ENCODE measurements at places on chromosomes 5 and 9.
A peak's percentile ranks its signal among the peaks of the same experiment; 100 is the strongest.

DNA sequence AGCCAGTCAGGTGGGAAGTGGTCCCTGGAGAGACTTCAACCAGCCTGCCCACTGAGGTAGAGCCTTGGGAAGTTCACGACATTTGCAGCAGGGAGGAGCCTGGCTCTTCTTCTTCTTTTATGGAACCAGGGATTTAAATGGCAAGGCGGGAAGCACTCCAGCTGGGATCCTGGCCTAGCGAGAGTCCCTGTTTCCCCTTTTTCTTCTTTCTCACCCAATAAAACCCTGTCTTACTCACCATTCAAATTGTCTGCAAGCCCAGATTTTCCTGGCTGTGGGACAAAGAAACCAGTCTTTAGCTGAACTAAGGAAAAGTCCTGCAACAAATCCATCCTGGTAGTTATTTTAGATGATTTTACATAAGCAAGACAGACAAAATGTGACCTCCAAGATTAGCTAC, 503.7 kb downstream of the CDH10 start:
- no peak for DNase-seq

DNA sequence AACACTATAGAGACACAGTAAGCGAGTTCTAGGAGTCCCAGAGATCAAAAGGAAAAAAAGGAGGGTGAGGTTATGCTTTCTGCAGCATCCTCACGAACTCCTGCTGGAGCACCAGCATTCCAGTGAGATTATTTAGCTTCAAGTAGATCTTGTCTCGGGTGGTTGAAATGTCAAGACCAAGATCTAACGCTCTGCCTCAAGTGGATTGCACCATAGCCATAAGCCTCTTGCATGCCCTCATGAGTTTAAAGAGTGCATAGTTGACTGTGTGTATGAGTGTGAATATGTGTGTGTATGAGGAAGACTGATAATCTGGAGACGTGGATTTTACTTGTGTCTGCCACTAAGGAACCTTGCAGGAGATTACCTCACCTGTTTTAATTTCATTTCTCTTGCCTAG, 335.3 kb upstream of the ADAMTSL1 start:
- DNase-seq, result no peak

- DNase-seq, result no peak
These were observed 134.6 kb downstream of the TENT4A start for GRCh38 chr5:6847870-6848269.

DNA sequence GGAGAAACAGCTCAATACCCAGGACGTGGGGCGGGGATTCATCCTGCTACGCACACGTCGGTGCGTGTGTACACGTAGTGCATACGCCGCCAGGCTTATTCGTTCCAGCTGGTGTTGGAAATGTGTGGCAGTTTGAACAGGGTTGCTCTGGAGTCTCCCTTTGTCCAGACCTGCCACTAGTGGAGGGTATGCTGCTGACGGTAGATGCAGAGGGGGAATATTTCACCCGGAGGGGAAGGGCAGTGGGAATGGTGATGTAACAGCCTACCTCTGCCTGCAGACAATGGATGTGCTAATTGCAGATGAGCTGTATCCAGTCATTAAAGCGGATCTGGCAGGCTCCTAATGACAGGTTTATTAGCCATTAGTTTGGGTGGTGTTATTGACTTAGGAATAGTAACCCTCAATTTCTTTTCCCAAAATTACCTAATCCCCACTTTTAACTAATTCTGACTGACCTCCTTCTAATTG, 142.7 kb downstream of the PAX5 start:
- no peak for DNase-seq

DNA sequence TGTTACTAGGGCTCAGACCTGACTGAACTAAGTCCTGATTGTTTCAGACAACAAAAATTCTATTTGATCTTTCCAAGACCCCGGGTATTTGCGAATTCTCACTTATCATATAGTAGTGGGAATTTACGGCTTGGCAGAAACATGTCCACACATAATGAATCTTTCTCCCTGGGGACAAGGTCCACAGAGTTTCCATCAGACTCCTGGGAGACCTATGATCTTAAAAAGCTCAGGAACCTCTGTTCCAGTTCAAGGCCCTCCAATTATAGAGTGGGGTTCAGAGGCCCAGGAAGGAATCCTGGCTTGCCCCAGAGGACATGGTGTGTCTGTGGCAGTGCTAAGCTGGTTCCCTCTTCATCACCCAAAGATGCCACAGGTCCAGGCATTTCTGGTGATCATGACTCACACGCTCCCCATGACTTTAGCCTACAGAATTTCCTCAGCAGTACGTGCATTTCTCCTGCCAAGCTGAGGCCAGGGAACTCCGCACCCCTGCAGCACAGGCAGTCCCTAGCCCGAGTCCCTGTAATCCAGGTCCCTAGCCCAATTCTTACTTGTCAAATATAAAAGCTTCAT, 12.6 kb downstream of the RAPGEF1 start:
- no peak for DNase-seq

DNA sequence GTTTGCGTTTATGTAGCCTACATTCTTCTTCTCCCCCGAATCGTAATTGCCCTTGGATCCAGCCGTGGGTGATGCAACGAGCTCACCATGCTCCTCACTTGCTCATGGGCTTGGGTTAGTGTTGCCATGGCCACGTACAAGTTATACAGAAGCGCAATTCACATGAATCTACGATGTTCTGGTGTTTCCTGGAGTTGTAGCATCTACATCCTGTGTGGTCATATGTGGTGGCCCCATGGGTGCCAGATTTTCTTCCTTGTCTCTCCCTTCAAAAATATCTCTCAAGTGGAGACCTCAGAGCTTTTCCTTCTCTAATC, 115.3 kb downstream of the TLE4 start:
- DNase-seq, result no peak

DNA sequence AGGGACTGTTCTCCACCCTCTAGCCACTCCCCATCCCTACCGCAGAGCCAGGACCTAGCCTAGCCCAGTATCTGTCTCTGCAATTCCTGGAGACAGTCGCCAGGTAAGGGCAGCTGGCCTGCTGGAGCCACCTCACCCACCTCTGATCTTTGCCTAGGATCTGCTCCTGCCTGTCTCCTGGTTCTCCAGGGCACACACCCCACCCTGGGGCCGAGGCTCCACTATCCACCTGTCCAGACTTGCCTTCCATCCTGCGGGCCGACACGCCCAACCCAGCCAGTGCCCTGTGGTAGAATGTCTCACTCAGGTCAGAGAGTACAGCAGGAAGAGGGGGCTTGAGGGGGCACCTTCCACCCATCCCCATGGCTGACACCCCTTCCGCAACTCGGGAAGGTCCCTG, 15.7 kb upstream of the AQP7 start:
- no peak for DNase-seq

DNA sequence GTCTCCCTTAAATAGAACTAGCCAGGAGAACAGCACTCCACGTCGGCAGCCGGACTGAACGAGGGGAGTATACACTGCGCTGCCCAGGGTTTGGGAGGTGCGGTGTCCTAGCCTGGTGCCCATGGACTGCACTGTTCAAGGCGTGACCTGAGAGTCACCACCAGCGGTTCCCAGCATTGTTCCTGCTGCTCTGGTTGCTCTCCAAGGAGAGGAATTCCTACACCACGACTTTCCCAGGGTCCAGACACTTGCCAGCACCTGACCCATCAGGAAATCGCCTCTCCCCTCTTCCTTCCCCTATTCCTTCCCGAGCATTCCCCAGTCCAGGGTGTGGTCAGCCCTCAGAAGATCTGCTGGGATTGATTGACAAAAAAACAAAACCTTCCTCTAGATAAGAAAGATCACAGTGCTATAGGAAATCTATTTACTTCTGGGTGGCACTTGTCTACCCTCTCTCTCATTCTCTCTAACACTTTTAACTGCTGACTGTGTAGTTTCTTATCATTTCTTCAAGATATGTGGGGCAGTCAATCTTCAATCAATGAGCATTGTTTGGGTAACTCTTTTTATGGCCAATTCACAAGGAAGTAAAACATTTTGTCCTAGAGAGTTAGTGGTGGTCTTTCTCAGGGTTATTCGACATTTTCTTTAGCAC, 297.8 kb upstream of the ACTBL2 start:
- no peak for DNase-seq

GRCh38 chr5:1110307-1111240, 1.3 kb downstream of the SLC12A7 start:
- DNase-seq, result no peak

DNA sequence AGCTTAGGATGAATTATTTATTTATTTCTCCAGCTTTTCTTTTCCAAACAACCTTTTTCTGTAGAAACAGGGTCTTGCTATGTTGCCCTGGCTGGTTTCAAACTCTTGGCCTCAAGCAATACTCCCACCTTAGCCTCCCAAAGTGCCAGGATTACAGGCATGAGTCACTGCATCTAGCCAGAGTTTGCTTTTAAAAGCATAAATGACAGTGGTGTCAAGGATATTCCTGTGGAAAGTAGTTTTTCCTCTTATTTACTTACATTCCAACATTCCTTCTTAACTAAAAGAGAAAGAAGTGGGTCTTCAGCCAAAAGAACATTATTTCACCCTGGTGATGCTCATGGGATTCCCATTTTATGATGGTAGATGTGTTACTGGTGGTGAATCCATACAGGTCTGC, 62.4 kb downstream of the GRIA1 start:
- DNase-seq, result no peak

DNA sequence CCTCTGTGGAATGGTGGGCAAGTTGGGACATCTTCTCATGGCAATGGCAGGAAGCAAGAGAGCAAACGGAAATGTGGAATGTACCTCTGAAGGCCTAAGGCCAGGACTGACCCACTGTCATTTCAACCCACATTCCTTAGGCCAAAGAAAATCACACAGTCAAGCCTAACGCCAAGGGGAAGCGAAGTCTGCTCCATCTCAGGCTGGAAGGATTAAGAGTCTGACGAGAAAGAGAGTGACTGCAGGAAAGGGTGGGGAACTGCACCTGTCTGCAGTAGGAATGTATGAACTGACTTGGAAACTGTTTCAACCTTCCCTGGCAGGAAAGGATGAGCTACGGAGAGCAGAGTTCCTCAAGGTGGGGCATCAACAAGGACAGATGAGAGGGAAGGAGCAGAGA, 90.2 kb upstream of the TAS2R1 start:
- DNase-seq, result no peak

DNA sequence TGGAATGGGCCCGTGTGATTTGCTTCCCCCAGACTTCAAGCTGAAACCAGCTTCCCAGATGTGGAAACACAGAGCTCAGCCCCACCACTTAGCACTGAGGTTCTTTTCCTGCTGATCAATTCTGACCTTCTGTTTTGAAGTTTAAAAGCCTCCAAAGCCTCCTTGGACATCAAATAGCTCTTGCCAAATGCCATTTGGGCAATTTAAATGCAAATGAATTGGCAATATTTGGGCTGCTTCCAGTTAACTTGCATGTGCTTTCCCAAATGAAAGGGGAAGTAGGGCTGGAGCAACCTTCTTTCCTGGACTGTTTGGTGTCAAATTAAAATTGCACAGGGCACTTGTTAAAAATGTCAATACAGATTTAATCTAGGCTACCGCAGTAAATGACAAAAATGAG, 710.5 kb downstream of the TLR4 start:
- DNase-seq, result no peak

DNA sequence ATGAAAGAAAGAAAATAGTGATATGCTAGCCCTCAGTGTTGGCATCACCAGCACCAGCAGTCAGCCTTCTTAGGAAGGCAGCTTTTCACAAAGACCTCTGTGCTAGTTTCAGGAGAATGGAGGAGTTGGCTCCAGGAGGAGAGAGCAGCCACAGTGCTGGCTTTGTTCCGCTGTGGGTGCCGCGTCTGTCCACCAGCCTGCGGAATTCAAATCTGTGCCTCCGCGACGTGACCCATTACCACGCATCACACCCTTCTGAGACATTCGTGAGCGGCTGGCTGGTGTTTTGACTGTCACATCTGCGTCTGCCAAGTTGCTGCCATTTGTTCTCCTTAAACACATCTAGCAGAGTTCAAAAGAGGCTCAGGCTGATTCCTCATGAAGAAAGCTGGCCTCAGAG, 34.4 kb downstream of the SNX18 start:
- no peak for DNase-seq

GRCh38 chr5:43661102-43661501, 58.1 kb downstream of the NNT start:
- peak; percentile 64 for DNase-seq

- DNase-seq, result no peak
These were observed 46.3 kb downstream of the NACC2 start for GRCh38 chr9:136048560-136049411.

- DNase-seq, result no peak
These were observed 145.9 kb downstream of the CARTPT start for GRCh38 chr5:71864730-71865601.

All from hematopoietic multipotent progenitor cell treated with erythropoietin and hydrocortisone succinate and interleukin-3 and kit ligand, for 15 days (in vitro differentiated cells).